ENCODE measurements at places on chromosomes 7 and 10.

GRCh38 chr10:58064714-58065528, 202.8 kb downstream of the IPMK start:
- DNase-seq, result no peak

- DNase-seq, result no peak
These were observed 224.5 kb downstream of the LRMDA start for GRCh38 chr10:75655791-75656451.

DNA sequence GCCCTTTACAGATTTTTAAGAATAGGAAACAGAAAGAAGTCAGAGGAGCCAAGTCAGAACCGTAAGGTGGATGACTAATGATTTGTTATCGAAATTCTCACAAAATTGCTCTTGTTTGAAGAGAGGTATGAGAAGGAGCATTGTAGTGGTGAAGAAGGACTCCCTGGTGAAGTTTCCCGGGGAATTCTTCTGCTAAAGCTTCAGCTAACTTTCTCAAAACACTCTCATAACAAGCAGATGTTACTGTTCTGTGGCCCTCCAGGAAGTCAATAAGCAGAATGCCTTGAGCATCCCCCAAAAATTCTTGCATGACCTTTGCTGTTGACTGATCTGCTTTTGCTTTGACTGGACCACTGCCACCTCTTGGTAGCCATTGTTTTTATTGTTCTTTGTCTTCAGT, 152.9 kb downstream of the HGF start:
- no peak for DNase-seq

DNA sequence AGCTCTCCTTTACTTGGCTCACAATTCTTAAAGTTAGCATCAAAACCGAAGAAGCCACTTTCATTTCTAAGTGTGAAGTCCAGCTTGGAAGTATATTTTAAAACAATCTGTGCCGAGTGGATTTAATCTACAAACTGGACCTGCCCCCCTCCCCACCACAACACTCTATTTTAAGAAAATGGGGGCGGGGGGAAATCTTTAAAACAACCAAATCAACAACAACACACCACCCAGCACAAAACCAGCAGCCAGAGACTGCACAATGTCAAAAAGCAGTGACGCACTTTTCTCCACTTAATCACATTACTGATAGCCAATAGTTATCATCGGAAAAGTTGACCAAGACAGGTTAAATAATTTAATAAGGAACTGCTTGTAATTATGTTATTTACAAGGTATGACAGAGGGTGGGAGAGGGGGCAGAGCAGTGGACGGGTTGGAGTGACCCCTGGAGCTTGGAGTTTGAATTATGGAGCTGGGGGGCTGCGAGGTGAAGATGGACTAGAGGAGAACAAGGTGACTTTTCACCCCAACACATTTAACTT, 2.8 kb downstream of the EBF3 start:
- no peak for DNase-seq

GRCh38 chr10:104028146-104028545, 57.5 kb downstream of the COL17A1 start:
- no peak for DNase-seq

DNA sequence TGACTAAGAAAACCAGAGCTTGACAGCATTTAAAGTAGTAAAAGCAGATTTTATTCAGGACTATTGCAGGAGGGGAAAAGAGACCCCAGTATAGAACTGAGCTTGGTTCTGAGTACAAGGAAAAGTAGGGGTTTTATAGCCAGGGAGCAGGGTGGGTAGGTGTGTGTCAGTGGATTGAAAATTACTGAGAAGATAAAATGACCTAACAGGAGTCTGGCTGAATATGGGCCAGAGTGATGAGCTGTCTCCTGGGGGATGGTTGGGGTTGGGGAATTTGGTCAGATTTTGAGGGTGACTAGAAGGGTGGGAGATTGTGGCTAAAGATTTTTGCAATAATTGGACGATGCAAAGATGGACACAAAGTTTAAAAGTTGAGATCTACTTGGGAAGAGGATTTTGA, 114.0 kb downstream of the ST7 start:
- DNase-seq, result no peak

DNA sequence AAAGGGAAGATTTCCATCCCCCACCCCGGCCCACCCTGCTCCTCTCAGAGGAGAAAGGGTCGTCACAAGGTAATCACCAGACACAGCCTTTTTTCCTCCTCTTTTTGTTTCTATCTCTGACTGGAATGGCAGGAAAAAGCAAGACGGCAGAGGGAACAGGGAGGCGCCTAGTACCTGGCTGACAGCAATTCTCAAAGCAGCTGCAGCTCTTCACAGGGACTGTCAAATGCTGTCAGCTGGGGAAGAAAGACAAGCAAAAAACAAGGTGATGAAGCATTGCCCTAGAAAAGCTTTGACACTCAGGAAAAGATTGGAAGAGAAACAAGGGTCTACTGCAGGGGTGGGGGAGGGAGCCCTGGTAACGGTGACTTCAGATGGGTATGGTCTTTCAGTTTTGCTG, 52.7 kb downstream of the GNA12 start:
- DNase-seq, result no peak
